ENCODE measurements at places on chromosomes 5 and 9.

- no peak for DNase-seq
Observed at GRCh38 chr5:143031781-143032580, 261.8 kb downstream of the ARHGAP26 start.

DNA sequence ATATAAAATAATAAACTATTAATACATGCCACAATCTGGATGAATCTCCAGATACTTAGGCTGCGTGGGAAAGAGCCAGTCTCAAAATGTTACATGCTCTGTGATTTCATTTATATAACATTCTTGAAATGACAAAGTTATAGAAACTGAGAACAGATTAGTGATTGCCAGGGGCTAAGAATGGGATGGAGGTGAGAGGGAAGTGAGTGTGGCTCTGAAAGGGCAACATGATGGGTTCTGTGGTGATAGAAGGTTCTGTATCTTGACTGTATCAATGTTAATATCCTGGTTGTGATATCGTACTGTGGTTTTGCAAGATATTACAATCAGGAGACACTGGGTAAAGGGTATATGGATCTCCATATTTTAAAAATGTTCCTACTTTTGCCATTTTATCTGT lies 50.7 kb downstream of the SPEF2 start:
- no peak for DNase-seq

DNA sequence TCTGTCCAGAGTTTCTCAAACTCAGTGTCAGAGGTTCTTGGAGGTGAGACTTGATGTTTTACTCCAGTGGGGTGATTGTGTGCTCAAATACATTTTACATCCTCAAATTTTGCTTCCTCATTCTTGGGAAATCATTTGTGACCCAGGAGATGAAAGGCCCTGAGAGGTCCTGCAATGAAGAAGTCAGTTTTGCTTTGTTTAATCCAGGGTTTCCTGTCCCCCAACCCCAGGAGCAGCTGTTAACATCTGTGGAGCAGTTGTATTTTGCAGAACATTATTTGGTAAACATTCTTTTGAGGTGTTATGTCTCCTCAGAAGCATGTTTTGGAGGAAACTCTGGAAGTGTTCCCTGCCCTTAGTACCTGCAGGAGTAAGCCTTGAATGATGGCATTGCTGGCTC lies 59.8 kb downstream of the DAB2IP start:
- no peak for DNase-seq

- no peak for DNase-seq
Observed at GRCh38 chr9:99720455-99721050, 101.1 kb upstream of the NR4A3 start.

DNA sequence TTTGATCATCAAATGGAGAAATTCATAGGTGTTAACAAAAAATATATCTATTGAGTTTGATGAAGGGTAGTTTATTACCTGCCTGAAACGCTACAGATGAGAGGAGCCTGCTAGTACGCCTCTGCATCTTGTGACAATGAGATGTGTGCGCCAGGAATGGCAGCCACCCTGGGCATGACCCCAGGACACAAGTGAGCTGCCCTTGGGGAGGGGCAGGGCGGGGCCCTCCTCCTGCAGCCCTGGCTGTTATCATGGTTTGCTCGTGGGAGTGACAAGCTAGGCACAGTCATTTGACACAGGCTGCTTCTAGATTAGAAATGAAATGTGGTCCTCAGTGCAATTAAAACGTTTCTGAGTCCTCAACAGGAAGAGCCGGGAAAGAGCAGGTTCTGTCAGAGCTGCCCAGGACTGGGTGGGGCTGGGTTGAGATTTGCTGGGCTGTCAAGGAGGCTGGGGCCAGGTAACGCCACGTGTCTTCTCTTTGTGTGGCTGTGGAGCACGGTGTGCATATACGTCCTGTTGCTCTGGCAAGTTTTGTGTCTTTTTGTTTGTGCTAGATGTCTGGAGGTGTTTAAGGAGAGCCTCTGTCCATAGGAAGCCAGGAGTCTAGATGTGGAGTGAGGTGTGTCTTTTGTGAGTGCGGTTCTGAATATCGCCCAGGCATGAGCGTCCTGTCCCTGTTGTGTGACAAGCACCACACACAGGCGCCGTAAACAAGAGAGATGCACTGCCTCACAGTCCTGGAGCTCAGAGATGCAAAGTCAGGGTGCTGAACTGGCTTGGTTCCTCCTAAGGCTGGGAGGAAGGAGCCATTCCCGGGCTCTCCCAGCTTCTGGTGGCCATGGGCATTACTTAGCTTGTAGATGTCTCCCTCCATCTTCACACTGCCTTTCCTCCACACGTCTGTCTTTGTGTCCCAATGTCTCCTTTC lies 129.0 kb upstream of the IRX4 start:
- no peak for DNase-seq

DNA sequence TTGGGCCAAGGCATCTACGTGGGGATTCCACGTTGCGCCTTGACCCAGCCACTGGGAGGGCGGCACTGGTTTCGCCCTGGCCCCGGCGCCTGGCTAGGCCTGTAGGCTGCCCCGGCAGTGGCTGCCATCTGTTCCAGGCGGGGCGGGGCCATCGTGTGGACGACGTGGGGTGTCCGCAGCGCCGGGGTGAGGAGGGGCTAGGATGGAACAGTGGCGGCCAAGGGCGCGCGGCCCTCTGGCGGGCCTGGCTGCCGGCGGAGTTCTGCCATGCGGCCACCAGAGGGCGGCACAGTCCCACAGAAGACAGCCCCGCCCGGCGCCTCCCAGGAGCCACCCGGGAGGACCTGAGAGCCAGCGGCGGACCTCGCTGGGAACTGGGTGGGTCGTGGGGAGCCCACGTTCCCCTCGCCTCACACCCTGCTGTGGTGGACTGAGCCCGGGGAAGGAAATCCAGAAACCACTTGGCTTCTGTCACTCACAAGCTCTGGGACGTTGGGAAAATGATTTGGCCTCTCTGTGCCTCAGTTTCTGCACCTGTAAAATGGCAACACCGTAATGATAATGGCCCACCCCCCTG lies 22.6 kb upstream of the RAPGEF1 start:
- DNase-seq = peak; percentile 58

- DNase-seq = no peak
Observed at GRCh38 chr5:138962614-138963370, 87.7 kb upstream of the LRRTM2 start.

DNA sequence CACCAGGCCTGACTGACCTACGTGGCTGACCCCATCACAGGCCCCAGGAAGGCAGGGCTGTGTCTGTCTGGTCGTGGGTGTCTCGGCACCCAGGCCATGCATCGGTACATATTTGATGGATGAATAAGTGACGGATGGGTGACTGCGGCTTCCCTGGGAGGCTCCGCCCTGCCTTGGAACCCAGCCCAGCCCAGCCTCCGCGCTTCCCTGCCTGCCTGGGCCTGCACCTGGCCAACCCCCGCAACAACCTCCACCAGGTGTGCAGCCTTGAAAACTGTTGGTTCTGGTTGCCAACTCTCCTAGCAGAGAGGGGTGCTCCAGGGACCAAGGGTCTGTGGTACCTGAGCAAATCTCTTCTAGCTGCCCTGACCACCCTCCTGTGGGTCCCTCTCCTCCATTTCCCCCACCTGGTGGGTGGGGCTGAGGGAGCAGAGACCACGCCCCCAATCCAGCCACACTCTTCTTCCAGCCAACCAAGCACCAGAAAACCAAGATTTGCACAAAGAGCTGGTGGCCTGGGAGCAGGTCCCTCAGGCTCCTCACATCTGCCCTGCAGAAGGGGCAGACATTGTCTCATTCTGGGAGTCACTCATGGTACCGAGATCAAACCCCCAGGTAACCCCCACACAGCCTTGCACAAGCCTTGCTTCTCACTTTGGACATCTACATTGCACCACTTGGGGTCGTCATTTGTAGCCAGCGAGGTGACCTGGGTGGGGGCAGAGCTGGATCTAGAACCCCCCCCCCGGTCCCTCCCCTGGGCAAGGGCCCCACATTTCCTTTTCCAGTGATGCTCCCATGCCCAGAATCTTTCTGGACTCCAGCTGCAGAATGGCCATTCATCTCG lies 100.6 kb upstream of the IER5L start:
- no peak for DNase-seq

DNA sequence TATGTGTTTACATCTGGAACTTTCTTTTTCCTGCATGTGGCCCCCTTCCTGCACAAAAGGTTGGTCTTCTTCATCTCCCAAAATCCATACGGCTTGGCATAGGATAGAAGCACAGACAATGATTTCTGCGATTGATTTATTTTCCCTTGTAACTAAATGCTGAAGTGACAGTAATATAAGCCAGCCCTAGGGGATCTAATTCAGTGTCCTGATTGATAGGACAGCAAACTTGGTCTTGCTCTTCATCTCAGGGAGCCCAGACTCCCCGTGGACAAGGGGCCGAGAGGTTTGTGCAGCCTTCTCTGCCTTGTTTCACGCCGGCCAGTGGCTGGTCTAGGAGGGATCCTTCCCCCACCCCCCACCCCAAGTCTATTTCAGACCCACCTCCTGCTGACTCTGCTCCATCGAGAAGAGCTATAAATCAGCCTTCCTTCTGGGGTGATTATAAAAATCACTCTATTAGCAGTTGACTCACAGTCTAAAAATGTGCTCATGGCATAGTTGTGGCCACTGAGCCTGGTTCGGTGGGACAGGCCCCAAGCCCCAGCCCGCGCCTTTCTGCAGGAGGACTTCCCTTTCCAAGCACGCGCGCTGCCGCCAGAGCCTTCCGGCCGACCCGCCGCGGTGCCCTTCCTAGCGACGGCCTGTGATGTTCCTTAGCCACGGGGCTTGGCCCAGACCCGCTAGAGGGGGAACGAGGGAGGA lies 89.8 kb upstream of the COL5A1 start:
- no peak for DNase-seq

DNA sequence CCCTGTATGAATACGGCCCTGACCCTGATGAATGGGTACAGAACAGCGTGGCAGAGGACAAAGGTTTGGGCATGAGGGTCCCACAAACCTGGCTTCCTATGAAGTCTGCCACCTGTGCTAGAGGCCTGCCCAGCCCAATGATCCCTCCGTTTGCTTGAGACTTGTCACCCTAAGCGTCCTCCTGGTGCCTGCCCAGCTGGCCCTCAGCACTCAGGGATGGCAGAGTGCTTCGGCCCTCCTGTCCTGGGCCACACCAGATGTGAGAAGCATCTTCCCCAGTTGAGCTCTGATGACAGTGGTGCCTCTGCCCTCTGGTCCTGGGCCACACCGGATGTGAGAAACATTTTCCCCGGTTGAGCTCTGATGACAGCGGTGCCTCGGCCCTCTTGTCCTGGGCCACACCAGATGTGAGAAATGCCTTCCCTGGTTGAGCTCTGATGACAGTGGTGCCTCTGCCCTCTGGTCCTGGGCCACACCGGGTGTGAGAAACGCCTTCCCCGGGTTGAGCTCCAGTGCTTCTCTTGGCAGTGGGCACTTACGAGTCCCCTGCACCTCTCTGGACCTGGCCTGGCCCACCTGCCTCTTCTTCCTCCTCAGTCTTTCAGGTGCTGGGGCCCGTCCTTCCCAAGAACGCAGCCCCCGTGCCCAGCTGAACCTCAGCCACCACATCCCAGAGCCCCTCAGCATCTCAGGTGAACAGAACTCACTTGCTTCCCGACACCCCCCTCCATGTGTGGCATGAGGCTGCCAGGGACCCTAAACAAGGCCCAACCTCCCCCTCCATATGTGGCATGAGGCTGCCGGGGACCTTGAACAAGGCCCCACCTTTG lies 253.1 kb upstream of the IRX1 start:
- no peak for DNase-seq

- no peak for DNase-seq
Observed at GRCh38 chr5:15499528-15500324, at the start of gene FBXL7. FBXL7 (plus strand) TSS chr5:15500180.

DNA sequence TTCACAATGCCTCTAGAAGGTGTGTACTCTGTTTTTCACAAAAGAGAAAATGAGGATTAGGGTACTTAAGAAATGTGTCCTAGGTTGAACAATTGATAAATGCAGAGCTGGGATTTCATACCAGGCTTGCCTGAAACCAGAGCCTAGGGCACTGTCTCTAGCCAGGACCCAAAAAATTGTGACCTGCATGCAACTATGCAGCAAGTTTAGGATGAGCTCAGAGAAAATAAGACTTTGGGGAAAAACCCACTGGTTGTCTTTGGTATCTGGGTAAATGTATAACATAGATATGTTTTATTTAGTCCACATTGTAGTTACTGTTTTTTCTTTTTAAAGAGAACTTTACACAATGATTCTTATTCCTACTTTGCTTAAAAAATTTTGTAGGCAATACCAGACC lies 177.1 kb upstream of the SEMA6A start:
- DNase-seq = no peak

DNA sequence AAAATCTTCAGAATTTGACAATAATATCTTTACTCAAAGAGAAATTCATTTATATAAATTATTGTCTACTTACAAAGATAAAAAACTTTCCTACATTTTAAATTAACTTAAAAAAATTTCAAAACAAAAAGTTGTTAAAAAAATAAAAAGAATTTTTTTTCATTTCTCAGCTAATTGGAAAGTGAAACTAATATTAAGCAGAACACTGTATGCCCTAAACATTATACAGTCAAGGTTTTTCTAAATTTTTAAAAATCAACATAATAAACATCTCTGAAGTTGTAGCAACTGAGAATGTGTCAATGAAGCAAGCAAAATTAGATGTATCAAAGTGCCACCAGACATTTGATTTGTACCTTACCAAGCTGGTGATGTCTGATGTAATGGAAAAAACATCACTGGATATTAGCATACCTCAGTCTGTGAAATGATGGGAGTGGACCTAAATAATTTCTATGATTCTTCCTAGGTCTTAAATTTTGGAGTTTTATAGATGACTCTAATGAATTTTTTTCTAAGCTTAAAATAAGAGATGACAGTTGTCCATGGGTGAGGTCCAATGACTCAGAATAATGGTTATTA lies 290.1 kb downstream of the ADAMTS6 start:
- DNase-seq = no peak

DNA sequence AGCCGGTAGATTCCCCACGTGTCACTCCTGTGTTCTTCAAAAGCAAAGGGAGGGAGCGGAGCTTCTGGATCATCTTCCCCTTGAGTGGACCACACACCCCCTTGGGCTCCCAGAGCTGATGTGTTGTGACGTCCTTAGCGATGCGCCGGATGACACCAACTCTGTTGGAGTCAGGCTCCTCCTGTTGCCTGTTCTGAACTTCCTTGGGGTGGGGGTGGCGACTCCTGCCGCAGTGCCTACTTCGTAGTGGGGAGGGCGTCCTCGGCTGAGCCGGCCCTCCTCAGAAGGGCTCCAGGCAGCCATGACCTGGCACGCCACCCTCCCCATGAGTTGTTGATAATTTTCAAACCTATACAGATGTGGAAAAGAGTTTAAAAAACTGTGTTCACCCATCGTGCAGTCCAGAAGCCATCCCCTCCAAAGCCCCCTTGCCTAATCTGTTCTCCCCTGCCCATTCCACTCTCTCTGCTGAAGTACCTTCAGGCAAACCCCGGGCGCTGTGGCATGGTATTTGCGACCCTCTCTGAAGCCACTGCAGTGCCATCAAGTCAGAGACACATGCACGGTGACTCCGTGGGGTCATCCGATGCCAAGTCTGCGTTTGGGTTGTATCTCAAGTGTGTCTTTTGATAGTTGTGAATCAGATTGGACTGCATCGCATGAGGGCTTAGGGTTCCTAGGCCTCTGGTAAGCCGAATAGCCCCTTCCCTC lies 16.7 kb downstream of the EXOC3 start:
- no peak for DNase-seq

DNA sequence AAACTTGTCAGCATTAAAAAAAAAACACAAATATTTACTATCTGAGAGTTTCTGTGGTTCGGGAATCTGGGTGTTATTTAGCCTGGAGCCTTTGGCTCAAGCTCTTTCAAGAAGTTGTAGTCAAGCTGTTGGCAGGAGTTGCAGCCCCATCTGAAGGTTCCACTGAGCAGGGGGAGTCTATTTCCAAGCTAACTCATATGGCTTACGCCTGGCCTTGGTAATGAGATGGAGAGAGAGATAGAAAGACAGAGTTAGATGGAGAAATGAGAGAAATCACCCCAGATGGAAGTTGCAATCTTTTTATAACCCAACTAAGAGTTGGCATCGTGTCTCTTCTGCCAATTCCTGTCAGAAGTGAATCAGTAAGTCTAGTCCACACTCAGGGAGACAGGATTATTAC lies 1075.2 kb upstream of the SEMA6A start:
- DNase-seq = no peak

Measured in activated naive CD4-positive, alpha-beta T cell (primary cell).